Activated naive CD4-positive, alpha-beta T cell treated with anti-CD3 and anti-CD28 coated beads, Interleukin-2, amount 10 ng/mL, durations not matched to agents 5 hours and 36 hours (primary cell): ENCODE measurements at places on chromosomes 5 and 9. TPM values are rescaled to one million over a fixed set of nuclear protein-coding genes. Genes with fewer than 3 reads are reported as not detected.

ARHGEF37 gene
- 0.28 TPM for total RNA-seq

IL3 gene
- total RNA-seq = not detected

GMCL2 gene
- total RNA-seq = not detected

ANKRD20A1 gene
- total RNA-seq = 1.5 TPM

SPATA31A5 gene
- not detected for total RNA-seq

ODF2 gene
- 46.8 TPM for total RNA-seq

ACTBL2 gene
- total RNA-seq = not detected

DRD1 gene
- not detected for total RNA-seq

CXCL14 gene
- total RNA-seq = not detected

WNT8A gene
- total RNA-seq = not detected

PTGDS gene
- total RNA-seq = 13.2 TPM

FOXD4L5 gene
- total RNA-seq = 0.07 TPM

SPATA31D4 gene
- total RNA-seq = not detected

FOXI1 gene
- total RNA-seq = not detected

SHISAL2B gene
- total RNA-seq = not detected

PTPDC1 gene
- 4.1 TPM for total RNA-seq

ZNF484 gene
- total RNA-seq = 12.6 TPM

DMRT3 gene
- not detected for total RNA-seq

OMD gene
- total RNA-seq = not detected

PCAT7 gene
- total RNA-seq = not detected

FBXW2 gene
- 84.7 TPM for total RNA-seq

PPP3R2 gene
- not detected for total RNA-seq

TGFBI gene
- total RNA-seq = not detected

SMC5 gene
- total RNA-seq = 37.7 TPM

STXBP1 gene
- total RNA-seq = 21.3 TPM

SPINK1 gene
- total RNA-seq = not detected

CTSV gene
- total RNA-seq = 0.67 TPM

SERINC5 gene
- 107 TPM for total RNA-seq

PCDHGA5 gene
- not detected for total RNA-seq

PRLR gene
- total RNA-seq = not detected

TMEM174 gene
- total RNA-seq = not detected

RLN2 gene
- total RNA-seq = 2.6 TPM

CFAP77 gene
- not detected for total RNA-seq

LEAP2 gene
- total RNA-seq = 4.0 TPM

TDRD7 gene
- 9.4 TPM for total RNA-seq

PROB1 gene
- total RNA-seq = 2.6 TPM

S1PR3 gene
- 0.08 TPM for total RNA-seq

GABRA6 gene
- total RNA-seq = not detected

TRAPPC13 gene
- total RNA-seq = 21.3 TPM

SH3RF2 gene
- not detected for total RNA-seq

CA9 gene
- total RNA-seq = 0.24 TPM
